Nucleus accumbens (tissue), 56 donors: ENCODE measurements at places on chromosomes 5 and 9.

GRCh38 chr5:160198841-160199409, 30.4 kb upstream of the FABP6 start:
- DNase-seq: no peak

GRCh38 chr9:129487658-129488483, 133.0 kb downstream of the C9orf50 start:
- DNase-seq: peak; percentile 70

DNA sequence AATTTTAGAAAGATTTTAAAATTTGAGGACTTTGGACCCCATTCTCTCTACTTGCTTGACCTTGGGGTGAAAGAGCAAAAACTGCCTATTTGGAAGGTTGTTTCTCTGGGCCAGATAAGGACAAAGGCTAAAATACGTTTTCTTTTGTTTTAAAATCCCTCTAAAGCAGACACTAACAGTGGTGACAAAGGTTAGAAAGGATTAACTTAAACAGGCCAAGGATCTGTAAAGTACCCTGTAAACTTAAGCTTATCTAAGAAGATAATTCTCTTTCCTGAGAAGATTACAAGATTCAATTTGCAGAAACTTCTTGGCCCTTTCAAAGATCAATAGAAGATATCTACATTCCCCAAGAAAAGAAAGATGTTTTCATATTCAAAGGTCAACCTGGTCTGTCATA, 12.1 kb downstream of the TRPM6 start:
- no peak for DNase-seq

GRCh38 chr5:38249812-38250211, 8.5 kb upstream of the EGFLAM start:
- no peak for DNase-seq

DNA sequence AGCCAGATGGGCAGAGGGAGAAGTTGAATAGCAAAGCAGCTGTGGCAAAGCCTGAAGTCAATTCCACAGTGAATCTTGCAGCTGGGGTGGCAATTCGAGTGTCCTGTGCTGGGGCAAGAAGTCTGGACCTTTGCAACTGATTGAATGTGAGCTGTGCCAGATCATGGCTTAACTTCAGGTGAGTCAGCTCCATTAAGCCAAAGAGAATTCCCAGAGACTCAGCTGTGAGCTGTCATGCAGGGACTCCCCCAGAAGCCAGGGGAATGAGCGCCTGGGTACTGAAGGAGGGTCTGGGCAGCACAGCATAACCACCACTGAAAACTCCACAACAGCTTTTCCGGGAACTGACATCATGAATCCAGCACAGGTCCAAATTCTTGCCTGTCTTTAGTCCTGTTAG, 153.5 kb upstream of the TRPC7 start:
- no peak for DNase-seq

DNA sequence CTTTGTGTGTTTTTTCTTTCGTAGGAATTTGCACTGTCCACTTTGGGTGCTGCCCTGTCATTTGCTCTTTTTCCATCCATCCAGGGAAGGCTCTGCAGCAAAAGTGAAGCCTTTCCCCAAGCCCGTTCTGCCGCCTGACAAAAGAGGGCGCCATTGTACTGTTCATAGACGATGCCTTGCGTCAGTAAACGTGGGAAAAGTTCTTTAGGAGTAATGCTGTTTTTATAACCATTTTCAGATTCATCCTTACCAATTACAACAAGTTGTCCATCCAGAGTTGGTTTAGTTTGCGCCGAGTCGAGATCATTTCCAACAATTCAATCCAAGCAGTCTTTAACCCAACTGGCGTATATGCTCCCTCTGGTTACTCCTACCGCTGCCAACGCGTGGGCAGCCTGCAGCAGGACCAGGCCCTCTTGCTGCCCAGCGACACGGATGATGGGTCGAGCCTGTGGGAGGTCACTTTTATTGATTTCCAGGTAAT, 34.3 kb upstream of the RPS23 start:
- no peak for DNase-seq

- no peak for DNase-seq
These were observed 165.9 kb downstream of the TMC1 start for GRCh38 chr9:72687331-72687730.

DNA sequence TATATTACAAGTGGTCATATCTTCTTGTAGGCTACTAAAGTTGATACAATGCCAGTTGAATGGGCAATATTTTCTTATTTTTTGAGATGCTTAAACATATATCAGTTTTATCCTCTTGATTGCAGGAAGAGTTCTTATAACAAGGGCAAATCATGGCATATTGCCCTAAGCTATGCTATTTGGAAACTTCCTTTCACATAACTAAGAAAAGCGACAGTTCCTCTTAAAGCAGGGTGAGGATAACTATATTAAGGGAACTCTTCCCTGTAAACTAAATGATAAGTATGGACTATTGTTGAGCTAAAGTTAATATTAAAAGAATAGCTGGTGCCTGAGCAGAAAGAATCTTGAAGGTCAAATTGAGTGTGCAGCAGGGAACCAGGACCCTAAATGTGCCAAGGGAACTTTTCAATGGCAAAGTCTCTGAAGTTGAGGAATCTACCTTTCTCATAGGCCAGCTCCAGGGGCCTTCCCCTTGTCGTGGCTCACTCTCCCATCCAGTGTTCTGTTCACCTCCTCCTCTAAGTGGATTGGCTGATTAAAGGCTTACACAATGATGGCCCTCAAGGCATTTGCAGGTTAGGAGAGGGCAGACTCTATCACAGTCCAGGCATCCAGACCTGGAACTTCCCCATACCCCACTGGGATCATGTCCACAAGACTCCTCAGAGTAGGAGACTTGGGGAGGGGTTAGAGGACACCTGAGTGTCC, 26.8 kb downstream of the FYB1 start:
- DNase-seq: no peak

DNA sequence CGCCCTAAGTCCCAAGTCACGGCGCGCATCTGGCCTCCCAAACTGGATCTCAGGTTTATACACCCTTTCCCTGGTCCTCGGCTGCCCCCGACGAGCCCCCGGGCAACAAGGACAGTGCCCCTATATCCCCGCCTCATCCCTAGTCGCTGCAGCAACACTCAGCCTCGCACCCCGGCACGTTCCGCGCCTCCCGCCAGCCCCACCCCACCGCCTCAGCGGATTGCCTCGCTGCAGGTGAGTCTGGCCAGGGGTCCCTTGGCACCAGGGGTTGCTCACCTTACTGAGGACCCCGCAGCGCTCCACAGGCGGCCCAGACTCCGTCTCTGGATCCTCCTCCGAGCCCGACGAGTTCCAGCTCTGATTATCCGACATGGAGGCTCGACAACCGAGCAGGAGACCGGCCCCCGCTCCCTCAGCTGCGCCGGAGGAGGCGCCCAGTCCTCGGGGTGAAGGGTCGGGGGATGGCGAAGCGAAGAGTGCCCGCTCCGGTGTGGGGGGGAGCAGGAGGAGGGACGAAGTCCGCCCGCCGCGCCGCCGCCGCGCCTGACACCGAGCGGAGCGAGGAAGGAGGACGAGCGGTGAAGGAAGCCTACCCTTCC, 494 bp downstream of the CERT1 start:
- peak; percentile 68 for DNase-seq

DNA sequence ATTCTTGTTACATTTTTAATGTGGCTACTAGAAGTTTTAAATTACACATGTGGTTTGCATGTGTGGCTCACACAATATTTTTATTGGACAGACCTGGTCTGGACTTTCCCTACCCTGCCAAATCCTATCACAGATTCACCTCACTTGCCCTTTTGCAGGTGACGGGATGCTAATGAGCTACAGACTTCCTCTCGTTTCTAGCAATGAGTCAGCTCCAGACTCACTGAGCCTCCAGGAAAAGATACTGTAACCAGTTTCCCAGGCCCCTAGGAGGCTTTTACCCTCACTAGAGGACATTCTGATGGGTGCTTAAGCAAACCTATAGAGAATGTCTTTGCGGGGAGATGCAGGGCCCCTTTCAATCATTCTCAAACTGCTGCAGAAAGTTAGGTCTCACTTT, 135.4 kb downstream of the WDR41 start:
- no peak for DNase-seq

GRCh38 chr9:88747768-88748167, 212.8 kb downstream of the NXNL2 start:
- no peak for DNase-seq

GRCh38 chr9:3474821-3475220, 51.0 kb downstream of the RFX3 start:
- DNase-seq: no peak

GRCh38 chr5:129173771-129174170, 79.2 kb downstream of the ISOC1 start:
- DNase-seq: no peak

GRCh38 chr9:4891674-4892073, 93.4 kb upstream of the JAK2 start:
- no peak for DNase-seq

DNA sequence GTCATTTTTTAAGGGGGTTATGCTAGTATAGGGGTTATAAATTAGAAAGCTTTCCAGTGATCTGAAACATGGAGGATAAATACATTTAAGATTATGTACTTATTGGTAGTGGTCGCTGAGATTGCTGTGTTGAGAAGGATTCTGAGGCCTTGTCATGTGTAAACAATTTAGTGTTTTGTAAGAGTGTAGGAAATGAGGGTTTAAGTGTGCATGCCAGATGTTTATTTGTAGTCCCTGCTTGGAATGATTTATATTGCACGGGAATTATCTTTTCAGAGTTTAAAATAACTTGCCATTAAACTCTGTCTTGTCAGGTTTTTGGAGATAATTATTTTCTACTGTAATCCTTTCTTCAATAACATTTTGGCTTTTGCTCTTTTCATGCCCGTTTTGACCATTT, 19.4 kb downstream of the ZNF618 start:
- DNase-seq: no peak

DNA sequence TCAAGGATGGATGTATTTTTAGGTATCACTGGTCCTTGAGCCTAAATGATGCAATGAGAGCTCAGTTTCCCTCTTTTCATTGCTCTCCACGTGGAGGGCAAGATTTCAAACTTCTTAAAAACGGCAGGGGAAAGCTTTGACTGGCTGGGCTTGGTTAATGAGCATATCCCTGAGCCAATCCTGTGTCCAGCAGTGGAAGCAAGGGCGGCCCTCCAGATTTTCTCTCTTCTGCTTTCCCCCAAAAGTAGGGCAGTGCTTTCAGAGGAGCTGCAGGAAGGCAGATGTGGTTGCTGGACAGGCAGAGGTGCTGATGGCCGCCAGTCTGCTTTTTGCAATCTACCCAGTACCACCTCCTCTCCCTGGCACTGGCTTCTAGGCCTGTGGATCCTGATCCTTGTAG, 30.0 kb upstream of the TBC1D2 start:
- DNase-seq: no peak

DNA sequence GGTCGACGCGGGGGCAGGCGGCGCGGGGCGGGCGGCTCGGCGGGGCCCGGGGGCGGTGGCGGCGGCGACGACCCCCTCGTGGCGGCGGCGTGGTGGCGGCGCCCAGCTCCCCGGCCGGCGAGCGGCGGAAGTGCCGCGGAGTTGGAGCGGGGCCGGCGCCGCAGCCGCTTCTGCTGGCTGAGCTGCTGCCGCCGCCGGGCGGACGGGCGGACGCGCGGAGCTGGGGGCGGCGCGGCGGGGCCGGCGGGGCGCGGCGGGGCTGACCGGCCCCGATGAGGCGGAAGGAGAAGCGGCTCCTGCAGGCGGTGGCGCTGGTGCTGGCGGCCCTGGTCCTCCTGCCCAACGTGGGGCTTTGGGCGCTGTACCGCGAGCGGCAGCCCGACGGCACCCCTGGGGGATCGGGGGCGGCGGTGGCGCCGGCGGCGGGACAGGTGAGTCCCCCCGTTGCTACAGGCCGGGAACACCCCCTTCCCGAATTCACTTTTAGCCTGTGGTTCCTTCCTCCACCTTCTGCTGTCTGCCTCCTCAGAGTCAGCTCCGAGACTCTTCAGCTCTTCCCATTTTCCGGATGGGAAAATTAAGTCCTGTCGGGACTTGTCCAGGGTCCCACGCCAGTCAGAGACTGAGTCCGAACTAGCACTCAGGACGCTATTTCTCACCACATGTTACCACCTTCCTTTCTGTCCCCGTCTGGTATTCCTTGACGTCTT, at the start of gene GALNT10:
Gene GALNT10, plus strand, starts transcription at position 139 of the 710 bp plus-strand sequence. Its CDS starts 134 bp downstream, at position 273.
- DNase-seq: no peak

- no peak for DNase-seq
These were observed 172.0 kb upstream of the MSX2 start for GRCh38 chr5:174552428-174552827.

DNA sequence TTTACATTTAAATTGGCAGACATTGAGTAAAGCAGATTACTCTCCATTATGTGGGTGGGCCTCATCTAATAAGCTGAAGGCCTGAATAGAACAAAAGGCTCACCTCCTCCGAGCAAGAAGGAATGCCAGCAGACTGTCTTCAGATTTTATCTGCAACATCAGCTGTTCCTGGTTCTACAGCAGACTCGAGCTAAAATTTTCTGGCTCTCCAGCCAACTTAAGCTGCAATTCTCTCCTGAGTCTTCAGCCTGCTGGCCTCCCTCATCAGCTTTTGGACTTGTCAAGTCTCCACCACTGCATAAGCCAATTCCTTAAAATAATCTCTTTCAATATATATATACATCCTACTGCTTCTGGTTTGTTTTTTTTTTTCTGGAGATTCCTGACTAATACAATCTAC, 12.5 kb downstream of the TRPM3 start:
- DNase-seq: no peak

DNA sequence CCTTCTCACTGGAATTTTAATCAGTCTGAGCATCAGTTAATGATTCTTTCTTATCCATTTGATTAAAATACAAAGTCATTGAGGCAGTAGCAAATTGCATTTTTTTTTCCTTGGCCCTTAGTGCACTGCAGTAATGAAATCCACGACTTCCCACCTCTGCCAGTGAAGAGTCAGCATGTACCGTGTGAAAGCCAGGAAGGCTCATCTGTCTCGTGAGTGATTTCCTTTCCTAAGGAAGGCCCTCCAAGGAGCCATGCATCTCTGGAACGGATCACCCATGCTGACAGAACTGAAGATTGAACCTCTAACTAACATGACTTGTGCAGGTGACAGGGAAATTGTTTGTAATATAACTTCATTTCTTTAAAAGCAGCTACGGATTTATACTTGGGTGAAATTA, 51.6 kb downstream of the MED10 start:
- DNase-seq: no peak
